CD14-positive monocyte (primary cell): ENCODE measurements at places on chromosomes 12 and 14.

- no peak for DNase-seq
Measured at GRCh38 chr12:108886873-108887629, 7.2 kb downstream of the DAO start.

DNA sequence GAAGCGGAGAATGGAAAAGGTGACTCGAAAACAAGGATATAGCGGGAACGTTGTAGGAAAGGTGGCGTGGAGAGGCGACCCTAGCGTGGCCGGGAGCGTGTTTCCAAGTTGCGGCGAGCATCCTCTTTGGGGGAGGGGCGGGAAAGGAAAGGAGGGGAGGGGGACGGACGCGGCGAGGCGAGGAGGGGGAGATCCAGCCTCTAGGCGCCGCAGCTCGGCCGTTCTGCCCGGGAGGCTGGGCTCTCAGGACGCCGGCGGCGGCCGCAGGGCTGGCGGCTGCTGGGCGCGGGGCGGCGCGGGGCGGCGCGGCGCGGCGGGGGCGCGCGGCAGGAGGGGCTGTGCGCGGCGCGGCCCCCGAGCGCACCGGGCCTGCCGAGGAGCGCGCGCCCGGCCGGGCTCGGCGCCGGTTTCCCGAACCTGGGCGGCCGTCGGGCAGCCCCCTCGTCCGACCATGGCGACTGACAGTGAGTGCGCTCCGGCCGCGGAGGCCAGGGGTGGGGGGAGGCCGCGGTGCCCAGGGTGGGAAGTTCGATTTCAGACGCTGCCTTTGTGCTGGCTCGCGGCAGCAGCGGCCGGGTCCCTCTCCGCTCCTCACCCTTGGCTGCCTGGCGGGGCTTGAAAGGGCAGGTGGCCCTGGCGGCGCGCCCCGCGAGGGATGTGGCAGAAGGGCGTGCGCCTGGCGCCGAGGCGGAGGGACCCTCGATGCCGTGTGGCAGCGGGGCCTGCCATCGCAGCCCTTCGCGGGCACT, 50.3 kb downstream of the SNAPC1 start:
- no peak for DNase-seq

DNA sequence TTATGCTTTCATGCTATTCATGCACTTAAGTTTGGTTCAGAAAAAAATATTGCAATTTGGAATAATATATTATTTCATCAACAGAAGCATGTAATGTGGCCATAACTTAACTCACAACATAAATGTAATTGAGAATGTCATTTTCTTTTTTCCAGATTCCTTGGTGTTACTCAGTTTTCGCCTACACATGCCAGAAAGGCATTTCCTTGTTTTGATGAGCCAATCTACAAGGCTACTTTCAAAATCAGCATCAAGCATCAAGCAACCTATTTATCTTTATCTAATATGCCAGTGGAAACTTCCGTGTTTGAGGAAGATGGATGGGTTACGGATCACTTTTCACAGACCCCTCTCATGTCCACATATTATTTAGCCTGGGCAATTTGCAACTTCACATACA, 14.4 kb downstream of the TRHDE start:
- no peak for DNase-seq

DNA sequence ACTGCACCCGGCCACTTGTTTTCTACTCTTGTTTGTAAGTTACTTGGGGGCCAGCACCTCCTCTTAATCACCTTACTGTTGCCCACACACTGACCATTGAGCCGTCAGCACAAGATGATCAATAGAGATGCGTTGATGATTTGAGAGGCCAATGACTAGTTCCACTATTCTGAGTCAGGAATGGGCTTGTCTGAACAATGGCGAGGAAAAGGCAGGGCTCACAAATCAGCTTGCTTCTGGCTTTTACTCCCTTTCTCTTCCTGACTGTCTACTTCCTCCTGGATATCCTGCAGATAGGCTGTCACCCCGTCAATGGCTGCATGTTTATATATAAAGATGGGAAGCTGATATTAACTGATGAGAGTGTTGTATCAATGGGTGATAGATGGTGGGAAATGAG, 29.1 kb upstream of the HDAC7 start:
- DNase-seq, result no peak

GRCh38 chr12:27436029-27436428, 10.5 kb upstream of the SMCO2 start:
- DNase-seq, result no peak

DNA sequence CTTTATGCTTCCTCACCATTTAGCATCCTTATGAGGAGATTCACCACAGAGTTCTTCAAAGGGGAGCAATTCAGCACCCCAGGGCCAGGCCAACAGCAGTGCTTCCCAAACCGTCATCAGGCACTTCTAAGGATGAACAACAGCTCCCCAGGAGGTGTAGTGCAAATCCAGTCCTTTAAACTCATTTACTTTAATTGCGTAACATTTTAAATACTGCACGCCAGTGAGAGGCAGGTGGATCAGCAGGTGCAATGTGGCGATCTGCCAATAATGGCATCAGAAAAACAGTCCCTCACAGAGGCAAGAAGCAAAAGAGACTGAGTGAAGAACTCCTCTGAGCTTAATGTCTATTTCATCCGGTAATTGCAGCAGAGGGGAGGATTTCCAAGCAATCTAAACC, 770.9 kb upstream of the FOXG1 start:
- no peak for DNase-seq

DNA sequence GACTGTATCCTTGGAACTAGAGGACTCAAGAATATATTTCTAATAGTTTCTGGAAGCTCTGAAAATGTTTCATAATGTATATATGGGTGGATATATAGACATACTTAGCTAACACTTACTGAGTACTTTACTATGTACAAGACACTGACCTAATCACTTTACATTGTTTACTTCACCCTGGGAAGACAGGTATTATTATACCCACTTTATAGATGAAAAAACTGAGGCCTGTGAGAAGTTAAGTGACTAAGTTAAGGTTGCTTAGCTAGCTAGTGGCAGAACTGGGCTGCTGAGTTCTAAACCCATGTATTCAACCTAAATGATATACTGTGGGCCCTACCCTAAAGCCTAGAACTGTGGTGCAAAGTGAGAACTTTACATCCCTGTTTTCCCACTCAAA, 79.1 kb upstream of the SSTR1 start:
- no peak for DNase-seq

DNA sequence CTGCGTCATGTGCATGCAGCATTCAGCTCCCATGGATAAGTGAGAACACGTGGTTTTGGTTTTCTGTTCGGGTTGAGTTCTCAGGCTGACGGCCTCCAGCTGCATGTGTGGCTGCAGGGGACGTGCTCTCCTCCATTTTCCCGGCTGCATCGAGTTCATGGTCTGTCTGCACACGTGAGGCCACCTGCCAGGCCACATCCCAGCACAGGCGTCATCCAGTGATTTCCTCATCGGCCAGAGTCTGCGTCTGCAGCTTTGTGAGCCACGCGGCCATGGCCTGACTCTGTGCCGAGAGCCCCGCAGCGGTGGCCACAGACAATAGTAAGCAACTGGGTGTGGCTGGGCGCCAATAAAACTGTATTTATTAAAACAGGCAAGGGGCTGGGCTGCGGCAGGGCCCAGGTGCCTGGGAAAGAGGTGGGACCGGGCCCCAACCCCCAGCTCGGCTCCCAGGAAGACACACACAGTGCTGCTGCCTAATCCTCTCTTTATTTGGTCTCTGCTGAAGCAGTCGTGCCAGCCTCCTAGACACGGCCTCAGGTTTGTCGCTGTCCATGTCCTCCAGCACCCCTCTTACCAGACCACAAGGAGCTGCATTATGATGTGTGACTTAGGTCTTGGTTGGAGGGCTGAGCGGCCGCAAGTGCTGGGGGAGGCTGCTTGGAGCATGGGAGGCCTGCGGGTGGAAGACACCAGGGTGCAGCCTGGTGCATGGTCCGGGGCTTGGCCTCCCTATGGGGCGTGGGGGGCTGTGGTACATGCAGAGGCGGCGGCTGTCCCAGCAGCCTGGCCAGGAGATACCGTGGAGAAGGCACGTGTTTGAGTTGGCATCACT, 52.0 kb downstream of the NOC4L start:
- DNase-seq, result no peak

- DNase-seq, result no peak
Measured at GRCh38 chr14:95815226-95815690, 61.4 kb upstream of the TUNAR start.

DNA sequence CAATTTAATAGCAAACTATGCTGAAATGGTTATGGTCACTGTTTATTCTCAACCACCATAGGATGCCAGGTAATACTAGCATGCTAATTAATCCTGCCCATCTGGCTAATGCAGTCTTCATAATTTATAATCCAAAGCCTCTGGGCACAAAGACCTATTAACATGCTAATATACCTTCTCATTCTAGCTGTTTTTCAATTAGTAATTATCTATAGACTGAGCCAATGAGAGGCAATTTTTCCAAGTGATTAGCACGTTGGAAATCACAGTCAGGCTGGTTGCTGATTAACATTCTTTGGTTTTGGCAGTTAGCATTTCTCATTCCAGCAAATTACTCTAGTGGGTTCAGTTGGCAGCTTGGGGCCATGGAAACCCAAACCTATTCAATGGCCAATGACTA, 357.2 kb downstream of the SEC23A start:
- DNase-seq, result no peak

DNA sequence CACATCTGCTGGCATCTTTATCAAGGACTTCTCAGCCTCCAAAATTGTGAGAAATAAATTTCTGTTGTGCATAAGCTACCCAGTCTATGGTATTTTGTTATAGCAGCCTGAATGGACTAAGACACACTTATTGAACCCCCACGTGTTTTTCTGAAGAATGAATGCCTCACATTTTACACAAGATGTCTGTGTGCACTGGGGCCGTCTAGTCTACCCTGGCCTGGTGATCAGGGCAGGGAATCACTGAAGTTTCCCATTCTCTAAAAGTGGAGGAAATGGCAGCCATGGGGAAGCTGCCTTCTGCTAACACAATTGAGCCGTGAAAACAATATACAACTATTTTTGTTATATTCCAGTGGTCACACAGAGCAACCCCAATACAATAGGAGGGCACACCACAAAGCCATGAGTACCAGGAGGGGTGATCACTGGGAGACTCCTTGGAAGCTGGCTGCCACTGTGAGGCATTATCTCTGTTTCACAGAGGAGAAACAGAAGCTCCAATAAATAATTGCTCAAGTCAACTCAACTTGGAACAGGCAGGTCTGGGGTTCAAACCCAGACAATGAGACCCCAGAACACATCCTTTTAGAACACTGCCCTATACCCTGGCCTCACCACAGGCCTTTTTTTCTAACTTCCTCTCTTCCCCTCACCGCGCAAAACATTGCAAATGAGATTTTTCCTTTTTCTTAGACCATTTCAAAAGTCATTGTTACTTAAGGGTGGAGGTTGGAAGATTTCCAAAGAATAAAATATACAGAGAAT, 18.3 kb upstream of the LTA4H start:
- DNase-seq, result no peak

GRCh38 chr14:67736771-67737170, 35.1 kb downstream of the RDH12 start:
- no peak for DNase-seq

DNA sequence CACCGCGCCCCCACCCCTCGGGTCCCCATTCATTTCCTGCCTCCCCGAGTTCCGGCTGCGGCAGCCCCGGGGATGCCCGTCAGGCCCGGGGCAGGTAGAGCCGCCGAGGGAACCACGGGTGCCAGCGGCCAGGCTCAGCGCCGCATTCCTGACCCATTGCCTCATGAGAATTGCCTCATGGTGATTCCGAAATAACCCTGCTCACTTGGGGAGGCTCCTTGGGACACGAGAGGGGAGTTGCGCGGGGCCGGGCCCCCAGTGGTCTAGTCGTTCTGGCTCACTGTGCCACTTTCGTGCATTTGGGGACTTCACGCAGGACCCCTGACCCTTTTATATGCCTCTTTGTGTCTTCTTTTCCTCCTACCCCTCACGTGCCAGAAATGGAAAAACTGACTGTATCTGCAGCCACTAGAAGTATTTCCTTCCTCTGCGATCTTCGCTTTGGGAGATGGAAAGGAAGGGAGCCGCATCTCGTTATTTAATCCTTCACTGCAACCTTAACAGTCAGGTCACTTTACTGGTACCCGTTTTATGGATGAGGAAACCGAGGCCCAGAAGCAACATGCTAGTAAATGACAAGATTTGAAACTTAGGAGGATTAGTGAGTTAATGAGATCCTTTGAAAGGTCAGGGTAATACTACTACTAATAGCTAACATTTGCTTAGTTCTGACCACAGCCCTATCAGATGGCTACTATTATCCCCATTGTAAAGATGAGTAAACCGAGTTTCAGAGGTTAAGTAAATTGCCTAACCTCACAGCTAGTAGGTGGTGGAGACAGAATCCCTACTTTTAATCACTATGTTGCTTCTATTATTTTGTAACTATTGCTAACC, 768 bp downstream of the PTPN11 start:
- DNase-seq, result peak; percentile 62
